ENCODE measurements at places on chromosomes 12 and 14. TPM values are rescaled to one million over a fixed set of nuclear protein-coding genes. Genes with fewer than 3 reads are reported as not detected.

Gene ADAM20
- 0.48 TPM for total RNA-seq

- H3K27ac ChIP-seq = no peak overlapping the region
- no peak for DNase-seq
- no peak overlapping the region for H3K4me3 ChIP-seq
- H3K27me3 ChIP-seq = no peaks in the 10 kb centered on the region
Observed at GRCh38 chr14:100081997-100082625, 16.9 kb downstream of the EVL start.

GRCh38 chr12:49910331-49911212 is 6.9 kb upstream of the FAIM2 start:
- H3K27me3 ChIP-seq = no peaks in the 10 kb centered on the region
- H3K4me3 ChIP-seq = no peak overlapping the region
- H3K27ac ChIP-seq = no peak overlapping the region
- H3K4me1 ChIP-seq = no peaks in the 10 kb centered on the region
- no peaks in the 10 kb centered on the region for H3K36me3 ChIP-seq

Gene RASSF9
- total RNA-seq = 0.59 TPM

DNA sequence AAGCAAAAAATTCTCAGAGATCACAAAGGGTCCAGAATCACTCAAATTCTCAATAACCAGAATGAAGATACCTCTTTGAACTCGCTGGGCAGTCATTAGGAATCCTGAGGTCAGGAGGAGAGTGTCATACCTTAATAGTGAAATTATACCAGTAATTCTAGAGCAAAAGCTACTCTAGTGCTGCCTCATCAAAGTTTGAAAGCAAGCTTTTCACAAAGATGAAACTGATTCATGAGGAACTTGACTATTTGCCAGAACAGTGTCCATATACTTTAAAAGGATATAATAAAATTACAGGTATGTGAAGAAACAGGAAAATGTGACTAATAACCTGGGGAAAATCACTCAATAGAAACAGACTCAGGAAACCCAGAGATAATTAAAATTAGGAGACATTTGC is 44.5 kb downstream of the EML5 start:
- no peaks in the 10 kb centered on the region for H3K36me3 ChIP-seq
- peaks cover 3% of the 10 kb centered on the region for H3K4me1 ChIP-seq
- H3K27me3 ChIP-seq = no peaks in the 10 kb centered on the region
- no peak for DNase-seq
- H3K4me3 ChIP-seq = no peak overlapping the region

- no peak for DNase-seq
- H3K27me3 ChIP-seq = no peaks in the 10 kb centered on the region
- H3K36me3 ChIP-seq = no peaks in the 10 kb centered on the region
- no peak overlapping the region for H3K27ac ChIP-seq
Observed at GRCh38 chr14:97432586-97432985, 635.4 kb downstream of the VRK1 start.

DNA sequence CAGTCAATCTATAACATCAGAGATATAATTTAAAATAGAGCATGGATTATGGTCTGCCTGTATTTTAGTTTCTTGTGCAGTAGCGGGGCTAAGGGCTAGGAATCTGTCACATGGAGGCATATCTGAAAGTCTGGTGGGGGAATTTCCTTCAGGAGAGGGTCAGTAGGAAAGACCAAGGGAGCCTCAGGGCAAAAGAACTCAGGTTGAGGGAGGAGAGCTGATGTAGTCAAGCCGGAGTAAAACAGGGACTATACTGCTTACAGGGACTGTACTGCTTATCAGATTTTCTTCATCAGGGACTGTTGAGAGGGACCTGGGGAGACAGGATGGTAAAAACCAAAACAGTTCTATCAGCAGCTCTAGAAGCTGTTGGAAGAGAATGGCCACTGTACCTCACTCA is 82.0 kb upstream of the CPM start:
- no peaks in the 10 kb centered on the region for H3K36me3 ChIP-seq
- no peak overlapping the region for H3K27ac ChIP-seq
- DNase-seq = no peak
- no peaks in the 10 kb centered on the region for H3K4me1 ChIP-seq
- H3K4me3 ChIP-seq = no peak overlapping the region
- no peaks in the 10 kb centered on the region for H3K27me3 ChIP-seq

DNA sequence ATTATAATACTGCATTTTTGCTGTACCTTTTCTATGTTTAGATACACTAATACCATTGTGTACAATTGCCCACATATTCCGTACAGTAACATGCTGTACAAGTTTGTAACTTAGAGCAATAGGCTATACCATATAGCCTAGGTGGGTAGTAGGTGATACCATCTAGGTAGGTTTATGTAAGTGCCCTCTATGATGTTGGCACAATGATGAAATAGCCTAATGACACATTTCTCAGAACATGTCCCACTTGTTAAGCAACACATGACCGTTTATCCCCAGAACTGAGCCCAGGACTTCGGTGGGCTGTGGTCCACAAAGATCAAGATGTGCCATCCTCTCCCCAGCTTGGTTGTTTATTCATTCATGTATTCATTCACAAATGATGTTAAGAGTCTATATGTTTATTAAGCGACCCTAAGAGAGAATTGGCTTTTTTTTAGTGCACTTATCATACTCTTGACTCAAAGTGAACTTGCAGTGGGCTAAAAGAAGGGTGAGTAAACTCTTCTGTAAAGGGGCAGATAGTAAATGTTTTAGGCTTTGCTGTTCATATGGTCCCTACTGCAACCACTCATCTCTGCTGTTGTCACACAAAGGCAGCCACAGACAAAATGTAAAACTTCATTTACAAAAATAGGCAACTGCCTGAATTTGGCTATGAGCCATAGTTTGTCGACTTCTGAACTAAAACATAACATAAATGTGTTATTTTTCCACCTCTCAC is 110.8 kb downstream of the NDUFA12 start:
- no peaks in the 10 kb centered on the region for H3K36me3 ChIP-seq
- no peak overlapping the region for H3K27ac ChIP-seq
- no peaks in the 10 kb centered on the region for H3K27me3 ChIP-seq
- H3K4me3 ChIP-seq = no peak overlapping the region

Gene HOXC5
- total RNA-seq = not detected

GRCh38 chr14:32939254-32940065 is 781 bp downstream of the NPAS3 start:
- H3K36me3 ChIP-seq = no peaks in the 10 kb centered on the region
- H3K27ac ChIP-seq = peak overlapping the region; percentile 72
- DNase-seq = peak; percentile 82
- no peaks in the 10 kb centered on the region for H3K27me3 ChIP-seq
- peak overlapping the region; percentile 40 for H3K4me3 ChIP-seq
- H3K4me1 ChIP-seq = no peaks in the 10 kb centered on the region

Gene WNT1
- not detected for total RNA-seq

DNA sequence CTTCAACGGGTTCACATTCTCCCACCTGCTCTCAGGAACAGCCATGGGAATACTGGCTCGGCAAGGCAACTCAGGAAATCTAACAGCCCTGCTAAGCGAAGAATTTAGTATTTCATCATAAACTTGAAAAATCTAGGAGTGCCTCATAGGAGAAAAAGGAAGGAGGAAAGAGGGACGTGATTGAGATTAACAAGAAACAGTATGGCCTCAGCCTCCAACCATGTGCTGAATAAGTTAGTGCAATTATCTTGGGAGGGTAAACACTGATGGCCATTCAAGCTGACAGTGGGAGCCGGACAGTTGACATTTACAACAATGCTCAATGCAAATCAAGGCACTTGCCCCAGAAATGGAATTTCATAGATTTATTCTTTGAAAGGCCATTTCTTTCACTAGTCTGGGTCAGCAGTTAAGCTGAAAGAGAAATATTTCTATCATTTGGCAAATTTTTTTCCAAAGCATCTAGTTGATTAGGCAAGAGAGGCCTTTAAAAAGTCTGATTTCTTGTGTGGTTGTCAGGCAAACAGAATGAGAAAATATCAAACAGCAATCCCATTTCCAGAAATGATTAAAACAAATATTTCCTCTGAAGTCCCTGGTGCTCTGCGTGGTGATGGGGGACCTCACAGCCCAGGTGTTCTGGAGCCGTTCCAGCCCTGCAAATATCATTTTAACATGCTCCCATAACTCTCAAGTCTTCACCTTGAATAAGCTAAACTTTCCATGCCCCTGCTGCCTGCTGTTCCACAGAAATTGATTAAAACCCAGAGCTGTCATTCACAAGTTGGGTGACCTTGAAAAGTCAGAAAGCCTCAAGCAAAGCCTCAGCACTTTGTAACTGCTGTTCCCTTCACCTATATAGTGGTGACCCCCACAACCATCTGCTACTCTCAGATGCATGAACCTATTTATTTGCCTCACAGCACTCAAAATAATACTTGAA is 121.6 kb downstream of the PHLDA1 start:
- H3K27me3 ChIP-seq = no peaks in the 10 kb centered on the region
- no peak for DNase-seq
- H3K4me3 ChIP-seq = no peak overlapping the region
- H3K4me1 ChIP-seq = no peaks in the 10 kb centered on the region
- no peaks in the 10 kb centered on the region for H3K36me3 ChIP-seq

GRCh38 chr12:62803756-62804155 is 131.2 kb downstream of the PPM1H start:
- no peak for DNase-seq
- H3K27me3 ChIP-seq = no peaks in the 10 kb centered on the region
- no peaks in the 10 kb centered on the region for H3K4me1 ChIP-seq
- H3K36me3 ChIP-seq = no peaks in the 10 kb centered on the region
- no peak overlapping the region for H3K27ac ChIP-seq

DNA sequence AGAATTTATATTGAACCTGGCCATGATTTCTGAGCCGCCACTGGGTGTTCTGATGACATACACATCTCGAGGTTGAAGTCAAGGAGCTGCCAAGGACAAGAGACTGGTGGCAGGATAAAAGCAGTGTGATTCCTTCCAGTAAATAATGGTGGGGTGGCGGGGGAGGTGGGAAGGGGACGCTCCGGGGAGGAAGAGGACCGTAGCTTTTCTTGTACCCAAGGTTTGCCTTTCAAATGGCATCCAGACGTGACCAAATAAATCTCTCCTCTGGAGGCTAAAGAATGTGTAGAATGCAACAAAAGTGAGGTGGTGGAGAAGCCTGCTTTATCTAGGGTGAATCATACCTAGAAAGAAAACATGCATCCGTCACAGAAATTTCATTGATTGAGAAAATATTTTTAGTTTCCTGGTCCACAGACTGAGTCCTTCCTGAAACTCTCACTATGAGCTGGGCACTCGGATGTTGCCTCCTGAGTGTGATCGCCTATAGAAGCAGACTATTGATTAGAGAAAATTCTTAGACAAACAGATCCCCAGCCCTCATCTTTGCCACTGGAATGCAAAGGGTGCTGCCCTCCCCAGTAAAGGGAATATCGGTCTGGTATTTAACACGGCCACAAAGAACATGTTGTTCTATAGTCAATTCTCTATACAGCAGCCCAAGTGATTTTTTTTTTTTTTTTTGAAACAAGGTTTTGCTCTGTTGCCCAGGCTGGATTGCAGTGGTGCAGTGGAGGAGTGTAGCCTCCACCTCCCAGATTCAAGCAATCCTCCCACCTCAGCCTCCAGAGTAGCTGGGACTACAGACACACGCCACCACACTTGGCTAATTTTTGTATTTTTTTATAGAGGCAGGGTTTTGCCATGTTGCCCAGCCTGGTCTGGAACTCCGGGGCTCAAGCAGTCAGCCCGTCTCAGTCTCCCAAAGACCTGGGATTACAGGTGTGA is 112.1 kb downstream of the DPF3 start:
- H3K4me1 ChIP-seq = no peaks in the 10 kb centered on the region
- no peaks in the 10 kb centered on the region for H3K36me3 ChIP-seq
- no peak overlapping the region for H3K27ac ChIP-seq
